ENCODE measurements at places on chromosomes 11 and 22.

DNA sequence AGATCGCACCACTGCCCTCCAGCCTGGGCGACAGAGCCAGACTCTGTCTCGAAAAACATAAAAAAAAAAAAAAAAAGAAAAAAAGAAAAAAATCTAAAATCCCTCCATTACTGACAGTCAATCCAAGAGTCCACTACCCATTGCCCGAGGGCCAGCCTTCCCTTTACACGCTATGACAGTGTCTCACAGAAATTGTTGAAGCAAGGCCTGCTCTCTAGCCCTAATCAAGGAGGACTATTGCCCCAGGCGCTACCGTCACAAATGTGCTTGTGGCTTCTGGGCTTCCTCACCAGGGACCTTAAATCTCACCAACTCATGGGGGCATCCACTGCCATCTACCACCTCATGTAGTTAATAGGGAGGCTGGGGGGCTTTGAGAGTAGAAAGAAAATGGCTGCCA, 49.9 kb downstream of the UBASH3B start:
- DNase-seq, result no peak

- DNase-seq, result no peak
These were observed 28.5 kb downstream of the CUL5 start for GRCh38 chr11:108037211-108037610.

DNA sequence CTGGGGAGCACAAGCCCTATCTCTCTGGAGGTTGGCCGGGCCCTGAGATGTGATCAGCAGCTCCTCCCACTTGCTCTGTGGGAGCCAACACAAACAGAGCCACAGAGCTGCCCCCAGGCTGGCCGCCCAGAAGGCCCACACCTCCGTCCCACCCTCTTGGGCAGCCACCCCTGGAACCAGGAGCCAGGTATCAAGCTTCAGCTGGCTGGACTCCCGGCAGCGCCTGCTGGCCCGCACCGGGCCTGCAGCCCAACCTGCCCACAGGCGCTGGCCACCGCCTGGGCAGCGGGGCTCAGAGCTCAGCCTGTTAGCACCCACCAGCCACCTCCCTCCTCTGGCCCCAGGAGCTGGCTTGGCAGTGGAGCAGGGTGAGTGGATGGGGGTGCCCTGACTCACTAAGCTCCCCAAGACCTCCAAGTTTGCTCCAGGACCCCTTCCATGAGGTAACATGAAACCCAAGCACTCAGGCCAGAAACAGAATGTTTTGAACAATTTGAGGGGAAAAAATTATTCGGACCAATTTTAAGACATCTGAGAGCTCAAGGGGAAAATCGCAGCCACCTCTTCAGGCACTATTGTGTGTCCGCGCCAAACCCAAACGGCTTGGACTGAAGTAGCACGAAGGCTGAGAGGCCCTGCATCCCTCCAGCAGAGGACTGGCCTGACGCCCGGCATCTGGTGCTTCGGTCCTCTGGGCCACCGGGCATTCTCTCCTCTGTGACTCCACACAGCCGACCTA, 450.8 kb downstream of the SOX6 start:
- DNase-seq, result no peak

- DNase-seq, result peak; percentile 81
These were observed 737 bp upstream of the STIP1 start for GRCh38 chr11:64185175-64185692.

GRCh38 chr22:46102752-46103151, 47.6 kb upstream of the PPARA start:
- DNase-seq, result no peak

- DNase-seq, result no peak
These were observed 1126.7 kb upstream of the CCDC90B start for GRCh38 chr11:84412862-84413261.

- peak; percentile 19 for DNase-seq
These were observed 31.3 kb upstream of the LRRC55 start for GRCh38 chr11:57150454-57150917.

GRCh38 chr11:4430051-4430450, 19.0 kb upstream of the OR52K2 start:
- no peak for DNase-seq

DNA sequence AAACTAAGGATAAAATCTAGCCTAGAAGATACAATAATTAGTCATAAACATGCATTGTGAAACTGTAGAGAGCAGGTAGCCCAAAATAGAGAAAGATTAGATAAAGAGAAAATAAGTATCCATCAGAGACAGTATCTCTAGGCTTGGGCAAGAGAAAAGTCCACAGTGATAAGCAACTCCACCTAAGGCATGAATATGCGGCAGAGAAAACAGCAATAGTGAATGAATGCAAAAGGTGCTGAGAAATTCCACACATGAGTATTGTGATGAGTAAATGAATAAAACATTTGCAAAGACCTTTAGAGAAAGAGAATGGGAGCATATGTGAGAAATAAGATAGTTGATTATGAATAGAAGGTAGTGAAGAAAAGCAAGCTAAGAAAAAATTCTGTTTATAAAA, 8.7 kb downstream of the MS4A2 start:
- no peak for DNase-seq

GRCh38 chr11:118953265-118953664, 2.8 kb upstream of the UPK2 start:
- DNase-seq, result no peak

- no peak for DNase-seq
These were observed 54.4 kb downstream of the COMMD9 start for GRCh38 chr11:36234825-36235224.

DNA sequence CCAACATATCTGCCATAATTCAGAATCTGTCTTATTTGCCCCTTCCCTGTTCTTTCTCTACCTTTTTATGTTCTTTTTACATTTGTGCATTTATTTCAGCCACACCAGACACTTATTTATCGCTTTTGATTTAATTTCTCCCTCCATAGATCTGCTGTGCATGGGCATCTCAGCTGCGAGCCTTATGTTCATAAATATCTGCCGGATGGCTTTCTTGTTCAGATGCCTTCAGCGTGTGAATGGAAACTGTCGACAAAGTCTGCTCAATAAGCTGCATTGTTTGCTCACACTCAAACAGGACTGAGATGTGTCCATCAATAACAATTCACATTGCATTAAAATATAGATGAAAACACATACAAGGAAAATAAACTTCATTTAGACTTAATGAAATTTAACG, 374.6 kb upstream of the FAT3 start:
- no peak for DNase-seq

- peak; percentile 91 for DNase-seq
These were observed 12.9 kb upstream of the CDKN1C start for GRCh38 chr11:2898366-2899079.

DNA sequence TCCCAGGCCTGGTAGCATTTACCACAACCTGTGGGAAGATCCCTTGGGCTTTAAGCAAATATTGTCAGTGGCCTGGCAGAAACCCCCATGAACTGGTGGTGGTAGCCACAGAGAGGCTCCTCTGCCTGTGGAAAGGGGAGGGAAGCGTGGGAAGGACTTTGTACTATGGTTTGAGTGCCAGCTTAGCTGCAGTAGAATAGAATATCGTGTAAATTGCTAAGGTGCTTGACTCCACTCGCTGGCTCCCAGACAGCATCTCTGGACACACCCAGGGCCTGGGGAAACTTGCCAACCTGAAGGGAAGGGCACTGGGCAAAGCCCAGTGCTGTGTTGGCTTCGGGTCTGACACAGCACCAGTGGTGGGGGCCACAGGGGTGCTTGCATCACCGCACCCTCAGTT, 52.6 kb downstream of the XRRA1 start:
- DNase-seq, result no peak

DNA sequence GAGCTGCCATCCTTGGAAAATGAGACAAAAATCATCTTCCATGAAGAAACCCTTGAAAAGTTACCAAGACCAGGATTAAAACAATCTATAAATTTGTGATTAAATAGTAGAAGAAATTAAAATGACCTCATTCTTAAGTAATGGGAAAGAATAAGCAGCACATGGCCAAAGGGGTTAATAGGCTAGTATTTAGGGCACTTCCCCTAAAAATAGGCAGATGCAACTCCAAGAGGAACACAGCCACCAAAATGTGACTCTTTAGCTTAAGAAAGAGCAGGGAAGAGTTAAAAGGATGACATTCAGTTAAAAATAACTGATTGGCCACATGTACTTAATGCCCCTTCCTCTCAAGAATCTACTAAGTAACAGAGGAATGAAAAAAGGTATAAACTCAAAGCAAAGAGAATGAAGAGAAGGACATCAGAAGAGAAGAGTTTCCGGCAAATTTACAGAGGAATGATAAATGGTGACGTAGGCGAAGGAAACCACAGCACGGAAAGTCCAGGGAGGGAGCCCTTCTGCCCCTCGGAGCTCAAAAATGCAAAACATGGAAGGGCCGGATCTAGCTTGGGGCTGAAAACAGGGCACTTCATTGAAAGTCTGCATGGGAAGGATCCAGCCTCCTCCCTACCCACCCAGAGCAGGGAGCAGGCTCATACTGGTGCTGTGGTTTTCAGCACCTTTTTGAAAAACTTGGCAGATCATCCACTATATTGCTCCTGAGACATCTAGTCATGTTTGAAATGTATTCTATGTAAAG, 17.8 kb downstream of the SCUBE2 start:
- no peak for DNase-seq

DNA sequence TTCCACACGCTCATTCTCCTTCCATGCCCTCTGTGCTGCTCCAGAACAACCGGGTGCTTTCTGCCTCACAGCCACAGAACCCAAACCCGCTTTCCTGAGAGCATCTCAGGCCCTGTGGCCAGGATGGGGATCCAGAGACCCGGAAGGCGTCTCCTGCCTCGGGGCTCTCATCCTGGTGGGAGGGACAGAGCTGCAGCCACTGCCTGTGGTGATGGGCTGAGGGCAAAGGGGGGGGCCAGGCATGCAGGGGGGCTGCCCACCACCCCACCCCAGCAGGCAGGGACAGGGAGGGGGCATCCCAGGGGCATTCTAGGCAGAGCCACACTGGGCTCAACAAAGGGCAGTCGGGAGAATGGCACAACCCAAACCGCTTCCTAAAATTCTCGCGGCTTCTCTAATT, 41.4 kb downstream of the CERK start:
- DNase-seq, result no peak

DNA sequence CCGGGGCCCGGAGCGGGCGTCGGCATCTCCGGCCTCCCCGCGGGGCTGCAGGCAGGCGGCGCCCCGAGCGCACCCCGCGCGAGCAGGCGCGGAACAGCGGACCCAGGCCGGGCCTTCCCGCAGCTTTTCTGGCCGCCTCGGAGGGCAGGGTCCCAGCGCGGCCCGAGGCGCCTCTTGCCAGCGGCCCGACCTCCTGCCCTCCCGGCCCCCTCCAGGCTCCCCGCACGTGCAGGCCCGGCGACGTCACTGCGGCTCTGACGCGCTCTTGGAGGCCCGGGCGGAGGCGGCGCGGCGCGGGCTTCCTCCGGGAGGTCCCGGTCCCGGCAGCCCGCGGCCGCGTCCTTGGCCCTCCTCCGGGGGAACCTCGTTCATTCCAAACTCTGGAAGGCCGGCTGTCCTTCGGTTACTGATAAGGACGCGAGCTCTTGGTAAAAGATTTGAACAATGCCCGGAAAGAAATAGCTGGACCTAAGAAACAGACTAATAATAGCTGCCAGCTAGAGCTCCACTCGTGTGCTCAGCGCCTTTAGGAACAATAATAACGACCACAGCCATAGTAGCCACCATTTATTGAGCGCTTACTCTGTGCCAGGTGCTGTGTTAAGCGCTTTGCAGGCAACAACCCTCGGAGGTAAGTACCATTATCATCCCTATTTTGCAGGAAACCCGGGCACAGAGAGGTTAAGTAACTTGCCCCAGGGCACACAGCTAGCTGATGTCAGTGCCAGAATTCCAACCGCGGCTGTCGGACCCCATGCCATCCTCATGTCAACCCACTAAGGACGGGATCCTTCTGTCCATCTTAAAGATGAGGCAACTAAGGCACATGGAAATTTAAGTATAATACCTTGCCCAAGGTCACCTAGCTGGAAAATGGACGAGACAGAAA, 39.1 kb upstream of the CREB3L1 start:
- DNase-seq, result peak; percentile 73

DNA sequence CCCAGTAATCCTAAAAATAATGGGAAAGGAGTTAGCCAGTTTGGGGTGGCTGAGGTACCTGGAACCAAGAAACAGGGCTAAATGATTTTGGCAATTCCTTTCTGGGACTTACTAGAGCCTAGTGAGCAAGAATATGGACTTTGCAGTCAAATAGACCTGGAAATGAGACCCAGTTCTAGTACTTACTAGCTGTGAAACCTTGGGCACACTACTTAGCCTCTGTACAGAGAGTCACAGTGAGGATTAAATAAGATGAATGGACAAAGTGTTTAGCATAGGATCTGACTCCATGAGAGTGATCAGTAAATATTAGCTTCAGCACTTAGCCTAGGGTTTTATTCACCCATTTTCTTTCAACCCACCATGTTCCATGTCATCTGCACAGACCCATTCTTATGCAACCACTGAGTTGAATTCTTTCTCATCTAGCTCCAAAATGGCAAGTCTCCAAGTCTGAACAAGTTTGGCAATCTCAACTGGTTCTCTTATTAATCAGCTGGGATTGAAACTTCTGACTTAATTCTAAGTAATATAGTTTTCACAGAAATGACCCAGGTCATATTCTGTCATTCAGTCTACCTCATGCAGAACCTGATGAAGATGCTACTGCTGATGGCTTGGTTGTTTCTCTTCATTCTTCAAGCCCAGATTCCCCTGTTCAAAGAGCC, 15.0 kb upstream of the SORL1 start:
- no peak for DNase-seq

DNA sequence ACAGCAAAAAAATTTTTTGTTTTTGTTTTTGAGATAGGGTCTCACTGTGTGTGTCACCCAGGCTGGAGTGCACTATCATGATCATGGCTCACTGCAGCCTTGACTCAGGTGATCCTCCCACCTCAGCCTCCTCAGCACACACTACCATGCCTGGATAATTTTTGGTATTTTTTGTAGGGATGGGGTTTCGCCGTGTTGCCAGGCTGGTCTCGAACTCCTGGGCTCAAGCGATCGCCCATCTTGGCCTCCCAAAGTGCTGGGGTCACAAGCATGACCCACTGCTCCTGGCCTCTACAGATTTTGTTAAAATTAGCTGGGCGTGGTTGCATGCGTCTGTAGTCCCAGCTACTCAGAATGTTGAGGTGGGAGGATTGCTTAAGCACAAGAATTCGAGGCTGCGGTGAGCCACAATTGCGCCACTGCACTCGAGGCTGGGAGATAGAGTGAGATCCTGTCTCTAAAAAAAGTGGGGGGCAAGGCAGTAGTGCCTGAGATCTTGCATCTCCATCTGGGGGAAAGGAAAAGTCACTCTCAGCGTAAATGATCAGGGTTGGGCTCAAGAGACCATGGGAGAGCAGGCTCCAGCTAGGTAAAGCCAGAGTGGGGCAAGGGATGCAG, 10.6 kb upstream of the DGKZ start:
- DNase-seq, result peak; percentile 57

DNA sequence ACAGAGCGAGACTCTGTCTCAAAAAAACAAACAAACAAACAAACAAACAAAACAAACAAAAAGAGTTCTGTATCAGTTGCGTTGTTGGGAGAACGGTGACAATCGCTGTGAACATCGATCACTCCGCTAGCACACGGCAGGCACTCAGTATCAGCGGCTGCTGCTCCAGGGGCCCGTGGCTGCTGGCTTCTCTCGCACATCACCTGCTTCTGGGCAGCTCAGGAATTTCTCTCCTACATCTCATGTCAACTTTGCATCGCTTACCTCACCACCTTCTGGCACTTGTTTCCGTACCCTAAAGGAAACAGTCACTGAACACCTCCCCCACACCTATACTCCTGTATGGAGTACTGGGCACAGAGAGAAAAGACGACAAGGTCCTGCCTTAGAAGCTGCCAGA, 70.3 kb upstream of the WNT7B start:
- no peak for DNase-seq
